DMS53 (cell line): ENCODE measurements at places on chromosomes 4 and X.

GRCh38 chr4:2441393-2442174 is 22.8 kb downstream of the CFAP99 start:
- peak; percentile 92 for DNase-seq

GRCh38 chrX:50963842-50964241 is 53.3 kb downstream of the BMP15 start:
- DNase-seq, result no peak

DNA sequence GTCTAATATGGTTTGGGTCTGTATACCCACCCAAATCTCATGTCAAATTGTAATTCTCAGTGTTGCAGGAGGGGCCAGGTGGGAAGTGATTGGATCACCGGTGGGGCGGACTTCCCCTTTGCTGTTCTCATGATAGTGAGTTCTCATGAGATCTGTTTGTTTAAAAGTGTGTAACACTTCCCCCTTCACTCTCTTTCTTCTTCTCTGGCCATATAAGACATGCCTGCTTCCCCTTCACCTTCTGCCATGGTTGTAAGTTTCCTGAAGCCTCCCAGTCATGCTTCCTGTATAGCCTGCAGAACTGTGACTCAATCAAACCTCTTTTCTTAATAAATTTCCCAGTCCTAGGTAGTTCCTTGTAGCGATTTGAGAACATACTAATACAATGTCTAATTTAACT is 19.7 kb upstream of the SCRG1 start:
- no peak for DNase-seq

- DNase-seq, result no peak
Measured at GRCh38 chr4:174406383-174406782, 115.9 kb downstream of the HPGD start.
